ENCODE measurements at places on chromosomes 11 and 22.

- no peak for DNase-seq
Measured at GRCh38 chr11:128453444-128454336, 133.7 kb downstream of the ETS1 start.

GRCh38 chr22:29641042-29641699, 37.7 kb downstream of the NF2 start:
- DNase-seq = no peak

- DNase-seq = peak; percentile 76
Measured at GRCh38 chr11:76152086-76152681, 54.1 kb downstream of the WNT11 start.

DNA sequence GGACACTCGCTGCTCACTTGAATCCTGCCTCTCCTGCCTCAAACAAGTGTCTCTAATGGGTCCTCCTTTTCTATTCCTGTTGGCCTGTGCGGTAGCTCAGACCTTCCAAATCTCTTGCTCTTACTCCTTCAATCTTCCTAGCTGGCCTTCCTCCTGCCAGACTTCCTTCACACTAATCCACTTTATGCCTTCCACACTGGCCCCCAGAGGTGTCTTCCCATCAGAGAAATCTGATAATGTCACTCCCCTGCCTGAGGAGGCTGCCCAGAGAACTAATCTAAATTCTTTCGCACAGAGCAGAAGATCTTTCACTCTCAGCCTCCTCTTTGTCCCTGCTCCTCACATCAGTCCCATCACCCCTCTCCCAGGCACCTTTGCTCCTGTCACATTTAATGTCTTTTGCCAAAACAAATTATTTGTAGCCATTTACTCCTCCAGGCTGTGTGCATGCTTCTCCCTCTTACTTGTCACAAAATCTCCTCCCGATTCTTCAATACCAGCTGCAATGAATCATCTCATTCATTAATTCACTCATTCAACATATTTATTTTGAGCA, 175.7 kb downstream of the MAML2 start:
- no peak for DNase-seq

- DNase-seq = no peak
Measured at GRCh38 chr11:66912361-66912760, 45.8 kb downstream of the PC start.

- DNase-seq = no peak
Measured at GRCh38 chr11:34633640-34633989, 12.7 kb downstream of the EHF start.
